ENCODE measurements at places on chromosomes 4 and X.

DNA sequence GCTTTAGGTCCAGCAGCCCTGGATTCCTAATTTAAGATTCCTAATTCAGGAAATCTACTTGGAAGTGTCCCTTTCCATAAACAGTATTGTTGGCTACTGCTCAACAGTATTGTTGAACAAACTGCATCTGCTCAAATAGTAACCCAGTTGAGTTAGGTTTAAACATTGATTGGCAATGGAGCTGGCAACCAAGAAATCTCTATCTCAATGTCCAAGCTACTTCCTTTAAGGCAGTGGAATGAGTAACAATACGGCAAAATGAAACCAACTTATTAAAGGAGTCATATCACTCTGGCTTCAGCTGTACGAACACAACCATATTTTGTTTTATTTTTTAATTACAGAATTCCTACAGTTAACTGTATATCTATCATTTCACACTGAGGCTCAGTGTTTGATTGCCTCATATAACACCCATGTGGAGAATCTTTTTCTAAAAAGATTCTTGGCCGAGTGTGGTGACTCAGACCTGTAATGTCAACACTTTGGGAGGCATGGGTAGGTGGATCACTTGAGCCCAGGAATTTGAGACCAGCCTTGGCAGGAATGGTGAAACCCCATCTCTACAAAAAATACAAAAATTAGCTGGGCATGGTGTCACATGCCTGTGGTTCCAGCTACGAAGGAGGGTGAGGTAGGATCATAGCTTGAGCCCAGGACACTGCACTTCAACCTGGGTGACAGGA, 71.7 kb upstream of the IL13RA1 start:
- no peak for DNase-seq

GRCh38 chr4:130025701-130026100, 929.7 kb downstream of the C4orf33 start:
- DNase-seq = no peak

DNA sequence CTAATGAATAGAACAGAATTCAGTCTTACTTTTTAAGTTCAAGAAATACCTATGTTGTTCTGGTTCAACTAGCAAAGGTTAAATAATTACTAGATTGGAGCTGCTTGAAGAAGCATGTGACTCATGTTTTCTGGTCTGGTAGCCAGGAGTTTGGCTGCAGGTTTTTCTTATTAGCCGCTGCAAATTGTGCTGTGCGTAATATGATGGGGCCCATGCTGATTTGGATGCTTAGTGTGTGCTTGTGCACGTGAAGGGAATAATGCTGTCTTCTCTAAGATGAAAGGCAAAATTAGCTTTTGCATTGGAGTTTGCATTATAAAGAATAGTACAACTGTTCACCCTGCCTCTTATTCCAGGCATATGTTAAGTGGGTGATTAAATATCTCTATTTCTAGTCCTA, 219.6 kb downstream of the SNCA start:
- DNase-seq = no peak

GRCh38 chrX:98568795-98569194, 1685.1 kb downstream of the RPA4 start:
- DNase-seq = no peak

DNA sequence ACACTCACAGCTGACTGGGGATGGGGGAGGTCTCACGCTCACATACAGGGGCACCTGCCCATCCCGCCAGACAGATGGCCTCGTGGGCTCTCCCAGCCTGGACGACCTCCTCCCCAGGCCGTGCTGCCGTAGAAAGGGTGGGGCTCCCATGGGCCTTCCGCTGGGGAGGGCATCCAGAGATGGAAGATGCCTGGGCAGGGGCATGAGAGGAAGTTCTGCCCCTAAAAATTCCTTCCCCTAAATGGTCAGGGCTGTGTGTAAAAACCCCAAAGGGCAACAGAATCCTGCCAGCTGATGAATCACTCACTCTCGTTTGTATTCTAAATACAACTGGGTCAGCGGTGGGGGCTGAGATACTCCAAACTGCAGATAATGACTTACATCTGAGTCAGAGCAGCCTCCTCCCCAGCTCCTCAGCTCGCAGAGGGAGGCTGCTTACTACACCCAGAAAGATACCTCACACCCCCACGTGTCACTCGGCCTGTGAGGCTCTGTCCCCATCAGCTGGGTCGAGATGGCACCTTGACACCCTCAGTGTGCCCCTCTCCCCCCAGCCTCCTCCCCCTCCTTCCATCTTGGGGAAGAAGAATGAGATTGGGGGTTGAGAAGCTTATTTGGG, 10.1 kb downstream of the WDR1 start:
- DNase-seq = peak; percentile 76

- DNase-seq = no peak
Observed at GRCh38 chrX:14290335-14290734, 239.0 kb upstream of the GLRA2 start.

- no peak for DNase-seq
Observed at GRCh38 chr4:158783785-158784184, 15.0 kb downstream of the FNIP2 start.
